ENCODE measurements at places on chromosomes 13 and 19.
A peak's percentile ranks its signal among the peaks of the same experiment; 100 is the strongest.

GRCh38 chr13:109028624-109029023, 399.2 kb downstream of the MYO16 start:
- DNase-seq = no peak

GRCh38 chr13:101417501-101417900, 1.2 kb upstream of the NALCN start:
- no peak for DNase-seq

- no peak for DNase-seq
These were observed 33.2 kb downstream of the TRPM4 start for GRCh38 chr19:49190781-49191180.

DNA sequence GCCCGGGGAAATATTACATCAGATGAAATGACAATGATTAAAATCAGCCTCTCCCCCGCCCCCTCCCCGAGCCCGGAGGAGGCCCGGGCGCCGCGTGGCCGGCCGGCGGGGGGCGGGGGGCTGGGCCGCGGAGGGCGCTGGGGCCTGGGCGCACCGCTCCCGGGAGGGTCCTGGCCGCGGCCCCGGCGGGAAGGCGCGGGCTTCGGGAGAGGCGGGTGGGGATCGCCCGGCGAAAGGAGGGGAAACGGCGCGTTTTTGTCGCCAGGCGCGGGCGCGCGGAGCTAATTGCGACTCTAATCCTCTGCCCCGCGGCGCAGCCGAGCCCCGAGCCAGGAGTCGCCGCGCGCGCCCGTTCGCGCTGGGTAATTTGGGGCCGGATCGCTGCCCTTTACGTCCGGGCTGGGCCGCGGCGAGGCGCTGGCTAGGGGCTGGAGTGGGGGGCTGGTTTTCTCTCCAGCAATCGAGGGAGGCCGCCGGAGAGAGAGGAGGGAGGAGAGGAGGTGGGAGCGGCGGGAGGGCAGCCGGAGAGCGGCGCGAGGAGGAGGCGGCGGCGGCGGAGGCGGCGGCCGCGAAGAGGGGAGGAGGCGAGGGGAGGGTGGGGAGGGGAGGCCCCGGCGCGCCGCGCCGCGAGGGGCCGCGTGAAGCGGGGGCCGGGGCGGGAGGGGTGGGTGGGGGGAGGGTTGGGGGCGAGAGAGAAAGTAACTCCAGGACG, at the start of gene KCTD15:
KCTD15 (plus strand) TSS at position 707 of the 712 bp plus-strand sequence. CDS start 3,585 bp downstream, outside the sequence.
- no peak for DNase-seq

DNA sequence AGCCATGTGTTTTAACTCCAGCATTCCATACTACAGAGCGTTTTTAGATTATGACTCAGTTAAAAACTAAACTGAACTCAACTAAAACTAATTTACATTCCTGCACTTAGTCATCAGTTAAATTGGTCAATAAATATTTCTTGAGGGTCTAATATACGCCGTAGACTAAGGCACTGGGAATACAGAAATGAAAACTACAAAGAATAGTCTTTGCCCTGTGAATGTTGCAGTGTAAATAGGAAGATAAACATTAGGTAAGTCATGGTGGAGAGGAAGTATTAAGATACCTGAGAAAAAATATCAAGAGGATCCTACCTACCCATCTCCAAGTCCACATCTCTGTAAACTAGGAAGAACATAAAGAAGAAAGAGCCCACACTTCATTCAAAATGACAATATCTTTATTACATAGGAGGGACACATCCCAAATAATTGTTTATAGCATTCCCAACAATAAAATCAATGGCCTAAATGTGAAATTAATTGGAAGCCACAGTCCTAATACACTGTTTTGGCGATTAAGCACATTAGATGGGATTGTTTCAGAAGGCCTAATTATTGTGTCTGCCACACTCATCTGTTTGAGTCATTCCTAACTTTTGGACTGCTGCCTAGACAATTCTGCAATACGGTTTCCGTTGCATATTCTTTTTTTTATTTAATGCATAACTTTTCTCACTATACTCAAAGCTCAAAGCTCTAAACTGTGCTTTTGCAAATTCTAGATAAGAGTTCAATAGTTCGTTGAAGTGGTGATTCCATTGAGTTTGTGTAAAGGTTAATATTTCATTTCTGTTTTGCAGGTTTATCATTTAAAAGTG, 52.9 kb downstream of the MBNL2 start:
- DNase-seq = peak; percentile 65

DNA sequence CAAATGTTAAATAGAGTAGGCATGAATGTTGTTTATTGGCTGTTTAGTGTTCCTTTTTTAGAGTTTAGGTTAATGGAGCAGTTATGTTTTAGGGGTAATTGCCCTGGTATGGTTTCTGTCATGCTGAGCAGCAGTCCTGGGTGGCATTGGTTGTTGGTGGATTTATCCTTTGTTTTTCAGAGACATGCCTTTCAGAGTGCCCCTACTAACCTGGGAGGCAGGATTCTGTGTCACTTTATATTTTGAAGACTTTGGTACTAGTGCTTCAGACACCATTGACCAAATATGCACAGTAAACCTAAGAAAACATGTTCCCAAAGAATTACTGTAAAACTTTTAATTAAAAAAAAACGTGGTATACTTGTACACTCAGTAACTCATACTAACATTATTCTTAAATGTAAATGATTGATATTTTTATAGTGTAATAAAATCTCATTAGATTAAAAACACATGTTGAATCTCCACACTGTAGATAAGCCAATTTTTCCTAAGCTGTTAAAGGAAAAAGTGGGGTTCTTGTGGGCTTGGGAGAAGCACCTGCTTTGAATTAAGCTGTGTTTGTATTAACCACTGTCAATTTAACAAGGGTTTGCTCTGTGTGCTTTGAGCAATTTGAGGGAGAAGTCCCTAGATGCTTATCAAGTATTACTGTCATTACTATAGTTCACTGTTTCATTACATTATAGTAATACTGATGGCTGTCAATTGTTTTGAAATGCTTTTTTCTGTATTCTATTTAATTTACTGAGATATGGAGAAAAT, 133.2 kb downstream of the LMO7 start:
- DNase-seq = no peak
